Memory B cell (primary cell): ENCODE measurements at places on chromosomes 7 and 10.

GRCh38 chr7:152459724-152460251 lies 24.0 kb upstream of the KMT2C start:
- DNase-seq = peak; percentile 35
- peak overlapping the region; percentile 65 for H3K27ac ChIP-seq
- H3K27me3 ChIP-seq = no peaks in the 10 kb centered on the region
- peaks cover 17% of the 10 kb centered on the region for H3K4me1 ChIP-seq
- H3K36me3 ChIP-seq = peaks cover 1% of the 10 kb centered on the region

DNA sequence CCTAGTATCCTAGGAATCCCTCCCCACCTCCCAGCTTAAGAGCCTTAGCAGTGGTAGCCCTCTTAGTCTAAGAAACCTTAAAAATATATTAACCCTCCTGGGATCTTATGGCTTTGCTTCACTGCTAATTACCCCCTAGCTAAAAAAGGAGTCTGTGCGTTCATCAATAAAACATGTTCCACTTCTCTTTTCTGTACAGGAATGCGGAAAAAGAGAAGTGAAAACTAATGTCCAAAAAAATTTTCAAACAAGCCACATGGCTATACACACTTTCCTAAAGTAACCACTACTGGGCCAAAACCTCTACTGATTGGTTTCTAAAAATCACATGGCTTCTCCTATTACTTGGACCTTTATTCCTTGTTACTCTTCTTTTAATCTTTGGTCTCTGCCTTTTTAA lies 667.1 kb upstream of the LRRTM3 start:
- H3K4me3 ChIP-seq = no peak overlapping the region
- no peaks in the 10 kb centered on the region for H3K36me3 ChIP-seq
- no peak for DNase-seq
- H3K27me3 ChIP-seq = no peaks in the 10 kb centered on the region
- no peak overlapping the region for H3K27ac ChIP-seq

DNA sequence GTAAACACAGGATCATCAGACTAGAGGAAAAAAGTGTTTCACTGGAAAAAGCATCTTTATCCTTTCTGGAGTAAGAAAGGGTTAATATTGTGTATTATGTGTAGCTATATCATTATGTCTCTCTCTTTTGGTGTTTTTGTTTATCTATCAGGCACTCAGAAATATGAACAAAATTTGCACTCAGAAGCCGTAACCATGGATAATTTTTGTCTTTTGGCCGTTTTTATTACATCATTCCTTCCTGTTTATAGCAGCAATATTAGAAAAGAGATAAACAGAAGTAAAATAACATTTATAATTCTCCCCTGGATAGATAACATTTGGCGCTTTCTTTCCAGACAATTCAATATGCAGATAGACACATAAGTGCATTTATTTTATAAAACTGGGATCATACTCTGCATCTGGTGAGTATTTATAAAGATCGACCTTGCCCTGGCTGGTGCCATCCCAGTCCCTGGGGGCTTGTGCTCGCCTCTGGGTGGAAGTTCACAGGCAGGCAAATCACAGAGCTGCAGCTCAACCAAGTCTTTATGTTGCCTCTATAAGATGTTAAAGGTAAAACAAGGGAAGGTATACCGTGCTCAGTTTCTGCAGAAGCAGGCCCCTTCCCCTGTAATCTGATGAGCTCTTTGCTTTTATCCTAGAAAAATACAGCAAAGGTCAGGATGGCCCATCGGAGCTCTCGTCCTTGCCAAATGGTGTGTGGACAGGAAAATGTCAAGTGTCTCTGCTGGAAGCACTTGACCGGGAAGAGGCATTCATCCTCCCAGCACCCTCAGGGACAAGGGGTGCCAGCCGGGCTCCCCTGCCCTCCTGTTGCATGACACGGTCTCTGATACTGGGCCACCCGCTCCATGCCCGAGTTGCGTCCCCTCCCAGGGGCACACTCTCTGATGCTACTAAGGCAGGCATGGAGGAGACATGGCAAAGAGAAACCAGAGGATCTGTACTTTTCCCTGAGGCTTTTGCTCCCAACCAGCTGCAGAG lies 43.9 kb downstream of the PYROXD2 start:
- no peak for DNase-seq
- H3K27ac ChIP-seq = no peak overlapping the region
- H3K4me1 ChIP-seq = no peaks in the 10 kb centered on the region
- H3K36me3 ChIP-seq = no peaks in the 10 kb centered on the region

- no peaks in the 10 kb centered on the region for H3K4me1 ChIP-seq
- no peak for DNase-seq
- no peaks in the 10 kb centered on the region for H3K27me3 ChIP-seq
- peaks cover 58% of the 10 kb centered on the region for H3K36me3 ChIP-seq
These were observed 103.4 kb downstream of the TRRAP start for GRCh38 chr7:98981701-98982100.

- peak overlapping the region; percentile 50 for H3K4me3 ChIP-seq
- H3K27ac ChIP-seq = no peak overlapping the region
- H3K4me1 ChIP-seq = peaks cover 3% of the 10 kb centered on the region
These were observed 73.6 kb upstream of the NEBL start for GRCh38 chr10:20970708-20971107.

DNA sequence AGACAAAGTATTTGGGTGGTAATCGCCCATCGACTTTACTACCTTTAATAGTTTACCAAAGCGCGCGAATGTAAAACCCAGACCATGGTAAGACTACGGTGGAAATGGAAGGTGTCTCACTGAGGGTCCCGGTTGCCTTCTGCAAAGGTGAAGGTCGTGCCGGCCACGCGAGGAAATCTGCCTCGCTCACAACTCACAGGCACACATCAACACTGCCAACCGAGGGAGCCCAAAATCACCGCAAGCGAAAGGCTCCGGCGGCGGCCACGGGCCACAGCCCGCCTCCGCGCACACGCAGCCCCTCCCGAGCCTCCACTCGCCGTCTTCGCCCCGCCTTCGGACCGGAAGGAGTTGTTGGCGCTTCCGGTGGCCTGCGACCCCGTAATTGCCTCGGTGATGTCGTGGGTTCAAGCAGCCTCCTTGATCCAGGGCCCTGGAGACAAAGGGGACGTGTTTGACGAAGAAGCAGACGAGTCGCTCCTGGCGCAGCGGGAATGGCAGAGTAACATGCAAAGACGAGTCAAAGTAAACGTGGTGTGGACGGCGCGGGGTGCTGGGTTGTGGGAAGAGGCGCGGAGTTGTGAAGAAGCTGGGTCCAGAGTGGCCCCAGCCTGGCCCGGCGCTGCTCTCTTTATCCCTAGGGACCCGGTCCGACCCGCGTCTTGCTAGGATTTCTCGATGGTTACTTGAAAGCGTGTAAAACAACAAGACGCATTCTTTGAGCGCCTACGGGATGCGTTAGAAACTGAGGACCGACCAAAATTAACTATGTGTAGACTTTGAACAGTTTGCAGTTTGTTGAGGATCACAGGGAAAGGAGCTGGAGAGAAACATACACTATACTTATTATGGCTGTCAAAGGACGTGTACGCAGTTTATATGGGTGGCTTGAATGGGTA lies at the start of gene YAE1:
YAE1 (plus strand) TSS at position 382 of the 899 bp plus-strand sequence; CDS start at position 397, 15 bp downstream.
- no peaks in the 10 kb centered on the region for H3K36me3 ChIP-seq
- H3K4me1 ChIP-seq = peaks cover 17% of the 10 kb centered on the region
- H3K27me3 ChIP-seq = no peaks in the 10 kb centered on the region
- H3K27ac ChIP-seq = peak within 1 kb of the TSS; percentile 95

GRCh38 chr7:1690359-1690958 lies 20.4 kb downstream of the ELFN1 start:
- no peak overlapping the region for H3K27ac ChIP-seq
- H3K36me3 ChIP-seq = peaks cover 3% of the 10 kb centered on the region
- no peak overlapping the region for H3K4me3 ChIP-seq
- DNase-seq = no peak
